ENCODE measurements at places on chromosomes 6 and 20.

GRCh38 chr6:23630726-23631635 is 495.0 kb upstream of the NRSN1 start:
- DNase-seq = no peak

DNA sequence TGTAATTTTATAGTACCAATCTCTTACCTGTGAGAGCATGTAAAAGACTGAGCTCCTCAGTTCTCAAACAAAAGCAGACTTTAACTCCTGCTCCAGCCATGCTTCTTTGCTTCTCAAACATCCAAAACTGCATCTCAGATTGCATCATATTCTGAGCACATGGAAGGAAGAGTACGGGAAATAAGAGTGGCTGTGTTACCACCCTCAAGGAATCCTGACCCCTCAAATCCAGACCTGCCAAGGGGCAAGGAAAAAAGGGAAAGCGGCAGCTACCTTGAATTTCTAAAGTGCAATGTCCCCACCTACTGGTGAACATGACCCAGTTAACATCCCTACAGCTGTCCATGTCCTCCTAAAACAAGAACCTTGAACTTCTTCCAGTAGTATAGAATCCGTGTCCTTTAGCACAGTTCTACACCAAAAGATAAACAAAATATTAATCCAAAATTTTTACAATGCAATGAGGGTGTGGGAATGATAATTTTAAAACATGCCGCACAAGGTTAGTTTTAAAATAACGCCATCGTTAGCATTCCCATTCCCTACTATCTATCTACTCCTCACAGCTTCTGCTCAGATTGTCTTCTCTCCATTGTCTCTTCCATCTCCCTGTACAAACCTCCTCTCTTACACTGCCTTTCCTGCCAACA is 34.1 kb upstream of the HLA-DQB1 start:
- peak; percentile 58 for DNase-seq

DNA sequence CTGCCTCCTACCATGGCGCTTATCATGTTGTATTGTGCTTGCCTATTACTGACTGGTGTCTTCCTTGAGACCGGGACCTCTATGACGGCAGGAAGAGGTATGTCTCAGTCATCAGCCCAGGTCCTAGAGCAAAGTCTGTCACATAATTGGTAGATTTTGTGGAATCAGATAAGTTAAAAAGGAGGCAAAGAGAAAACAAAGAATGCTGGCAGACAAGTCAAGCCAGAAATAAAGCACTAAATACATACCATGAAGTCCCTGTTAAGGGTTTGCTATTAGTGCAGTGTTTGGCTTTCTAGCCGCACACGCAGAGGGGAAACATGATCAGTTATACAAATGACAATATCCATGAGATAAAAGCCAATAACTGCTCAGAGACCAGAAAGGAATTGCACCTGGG is 6.0 kb downstream of the TOMM34 start:
- no peak for DNase-seq

DNA sequence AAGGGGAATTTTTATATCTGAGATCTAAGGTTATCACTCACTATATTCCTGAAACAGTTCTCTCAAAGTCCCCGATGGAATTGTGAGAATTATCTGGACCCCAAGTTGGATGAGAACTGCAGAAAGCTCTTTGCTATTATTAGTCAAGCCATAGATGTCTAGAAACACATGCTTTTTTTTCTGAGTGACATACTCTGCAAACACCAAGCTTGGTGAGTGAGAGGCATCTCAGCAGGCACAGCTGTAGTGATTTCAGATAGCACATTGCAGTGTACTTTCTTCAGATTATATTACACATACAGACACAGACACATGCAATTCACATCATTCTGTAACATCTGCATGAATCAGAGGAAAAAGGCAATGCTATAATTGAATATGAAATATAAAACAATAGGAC is 111.1 kb upstream of the UFL1 start:
- DNase-seq = no peak

DNA sequence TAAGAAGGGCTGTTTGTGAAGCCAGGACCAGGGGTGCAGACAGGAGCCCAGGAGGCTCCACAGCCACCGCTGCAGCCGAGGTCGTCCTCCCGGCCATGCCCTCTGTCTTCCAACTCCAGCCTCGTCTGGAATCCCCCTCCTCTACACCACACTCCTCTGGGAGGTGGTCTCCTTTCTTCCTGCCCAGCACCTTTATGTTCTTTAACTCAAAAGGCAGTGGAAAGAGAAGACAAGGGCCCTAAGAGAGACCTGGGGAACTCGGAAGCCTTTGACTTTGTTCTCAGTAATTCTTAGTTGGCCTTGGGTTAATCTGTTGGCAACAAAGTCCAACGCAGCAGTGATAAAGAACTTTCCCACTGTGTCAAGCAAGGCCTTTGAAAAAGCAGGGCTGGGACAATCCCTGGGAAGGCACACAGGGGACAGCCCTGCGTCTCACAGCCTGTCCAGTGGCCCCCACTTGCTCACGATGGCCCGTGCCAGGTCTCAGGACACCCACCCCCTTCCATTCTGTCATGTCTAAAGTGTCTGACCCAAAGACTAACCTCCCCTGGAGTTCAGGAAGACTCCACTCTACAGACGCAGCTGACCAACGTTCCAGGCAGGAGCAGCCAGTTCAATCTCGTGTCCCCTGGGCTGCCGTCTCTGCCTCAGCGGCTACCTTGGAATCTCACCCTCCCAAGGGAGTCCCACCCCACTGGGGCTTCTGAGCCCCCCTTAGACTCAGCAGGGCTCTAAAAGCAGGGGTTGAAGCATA is 42.8 kb upstream of the FAM50B start:
- no peak for DNase-seq

GRCh38 chr6:135739288-135739687 is 112.2 kb upstream of the PDE7B start:
- no peak for DNase-seq

- DNase-seq = no peak
These were observed 77.0 kb downstream of the CNBD2 start for GRCh38 chr20:36045373-36045714.

- DNase-seq = no peak
These were observed 253.1 kb downstream of the SLC24A3 start for GRCh38 chr20:19465536-19465935.

Measured in kidney glomerular epithelial cell (primary cell).